ENCODE measurements at places on chromosomes 2 and 18.

DNA sequence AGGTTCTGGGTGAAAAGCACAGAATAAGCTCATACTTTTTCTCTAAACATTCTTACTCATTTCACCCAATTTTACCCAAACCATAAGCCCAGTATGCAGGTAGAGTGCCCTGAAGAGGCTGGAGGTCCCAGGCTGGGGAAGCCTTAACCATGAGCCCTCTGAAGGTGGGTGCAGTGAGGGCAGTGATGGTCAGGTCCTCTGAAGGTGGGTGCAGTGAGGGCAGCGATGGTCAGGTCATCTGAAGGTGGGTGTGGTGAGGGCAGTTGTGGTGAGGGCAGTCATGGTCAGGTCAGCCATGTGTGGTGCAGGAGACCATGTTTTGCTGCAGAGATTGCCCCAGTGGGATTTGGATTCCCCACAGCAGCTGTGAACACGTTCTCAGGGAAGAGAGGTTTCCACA lies 148.8 kb downstream of the SNTG2 start:
- no peak for DNase-seq

GRCh38 chr2:239772721-239773120 lies 252.4 kb downstream of the NDUFA10 start:
- no peak for DNase-seq

- no peak for DNase-seq
Measured at GRCh38 chr18:45525301-45525700, 90.0 kb upstream of the SLC14A2 start.

DNA sequence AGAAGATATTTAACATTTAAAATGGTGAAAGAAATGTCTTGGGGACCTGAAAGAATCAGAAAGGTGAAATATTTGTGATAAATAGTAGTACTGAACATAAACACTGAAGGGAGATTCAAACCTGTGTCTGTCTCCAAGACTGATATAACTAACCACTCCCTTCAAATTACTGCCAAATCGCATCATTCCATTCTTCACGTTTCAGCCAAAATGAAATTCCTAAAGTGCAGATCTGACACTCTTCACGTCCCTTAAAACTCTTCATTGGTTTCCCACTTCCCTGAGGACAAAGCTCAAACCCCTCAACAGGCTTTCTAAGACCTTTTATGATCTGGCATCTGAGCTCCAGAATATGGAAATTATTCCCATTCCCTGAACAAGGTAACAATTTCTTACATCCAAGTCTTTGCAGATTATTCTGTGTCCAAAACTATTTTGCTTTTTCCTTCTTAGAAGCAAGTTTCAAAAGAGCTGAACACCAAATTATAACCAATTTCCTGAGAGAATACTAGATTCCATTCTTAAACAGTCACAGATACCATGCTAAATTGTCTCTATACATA lies 18.9 kb downstream of the SLC8A1 start:
- no peak for DNase-seq

DNA sequence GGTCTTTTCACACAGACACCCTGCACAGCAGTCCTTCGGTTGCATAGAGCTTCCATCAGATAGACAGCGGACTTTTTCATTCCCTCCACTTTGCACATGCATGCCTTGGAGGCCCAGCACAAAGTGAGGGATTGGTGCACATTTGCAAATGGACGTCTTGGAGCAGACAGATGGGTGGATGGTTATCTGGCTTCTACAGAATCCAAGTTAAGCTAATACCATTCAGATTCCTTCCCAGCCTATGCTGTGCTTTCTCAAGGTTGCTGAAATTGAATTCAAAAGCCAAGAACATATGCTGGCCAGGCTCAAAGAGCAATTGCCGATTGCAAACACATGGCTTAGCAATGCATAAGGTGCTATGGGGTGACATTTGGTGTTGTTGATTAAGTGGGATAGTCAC lies 186.4 kb downstream of the VAPA start:
- DNase-seq: no peak

DNA sequence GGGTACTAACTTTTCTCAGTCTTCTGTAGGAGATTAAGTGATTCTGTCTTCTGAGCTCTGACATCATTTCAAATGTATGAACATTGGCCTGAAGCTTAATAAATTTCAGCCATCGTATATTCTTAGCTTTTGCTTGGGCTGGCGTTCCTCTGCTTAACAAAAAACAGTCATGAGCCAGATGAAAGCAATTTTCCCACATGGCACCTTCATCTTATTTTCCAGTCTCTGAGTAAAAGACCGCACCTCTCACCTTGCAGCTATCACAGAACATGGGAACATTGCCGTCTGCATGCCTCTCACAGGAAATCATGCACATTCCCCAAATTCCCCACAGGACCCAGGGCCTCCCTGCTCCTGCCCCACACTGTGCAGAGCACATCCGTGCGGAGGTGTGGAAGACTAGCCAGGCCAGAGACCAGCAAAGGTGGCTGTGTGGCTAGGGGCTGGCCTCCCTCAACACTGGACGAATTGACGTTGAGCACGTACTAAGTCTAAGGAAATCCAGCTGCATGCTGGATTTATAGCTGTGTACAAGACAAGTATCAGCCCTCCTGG lies 531.8 kb upstream of the ID2 start:
- DNase-seq: no peak

DNA sequence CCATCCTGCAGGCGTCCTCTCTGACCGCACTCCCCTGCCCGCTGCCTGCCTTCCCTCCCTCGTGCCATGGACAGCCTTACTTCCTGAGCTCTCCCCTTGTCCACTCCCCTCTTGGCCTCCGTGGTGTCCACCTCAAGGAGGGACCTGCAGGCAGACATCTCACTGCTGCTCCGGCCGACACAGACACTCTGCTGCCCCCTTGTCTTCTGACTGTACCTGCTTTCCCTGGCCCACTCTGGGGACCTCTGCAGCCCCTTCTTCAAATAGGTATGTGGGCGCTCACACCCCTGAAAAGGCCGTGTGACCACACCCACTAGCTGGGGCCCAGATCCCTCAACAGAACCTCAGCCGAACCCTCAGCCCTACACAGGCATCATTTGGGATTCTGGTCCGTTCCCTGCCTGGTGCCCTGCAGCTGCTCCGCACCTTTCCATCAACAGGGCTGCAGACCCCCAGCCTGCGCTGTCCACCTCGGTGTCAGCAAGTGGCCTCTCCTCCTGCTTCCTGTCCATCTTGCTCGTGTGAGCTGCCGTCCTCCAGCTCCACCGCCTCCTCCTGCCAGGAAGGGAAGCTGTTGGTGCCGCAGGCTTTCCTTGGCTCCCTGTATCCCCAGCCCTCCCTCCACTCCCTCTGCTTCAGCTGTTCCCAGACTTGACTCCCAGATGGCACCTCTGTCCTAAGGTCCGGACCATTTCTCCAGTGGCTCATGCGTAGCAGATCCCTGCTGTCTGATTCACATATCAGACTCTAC lies 94.1 kb downstream of the KLHL29 start:
- DNase-seq: no peak

GRCh38 chr2:235642446-235643098 lies 148.7 kb downstream of the AGAP1 start:
- DNase-seq: no peak

GRCh38 chr2:145715601-145716000 lies 1195.7 kb upstream of the ZEB2 start:
- DNase-seq: no peak

GRCh38 chr2:50875561-50875960 lies 156.4 kb downstream of the NRXN1 start:
- DNase-seq: no peak

- DNase-seq: no peak
Measured at GRCh38 chr2:139353874-139354273, 573.7 kb upstream of the NXPH2 start.

DNA sequence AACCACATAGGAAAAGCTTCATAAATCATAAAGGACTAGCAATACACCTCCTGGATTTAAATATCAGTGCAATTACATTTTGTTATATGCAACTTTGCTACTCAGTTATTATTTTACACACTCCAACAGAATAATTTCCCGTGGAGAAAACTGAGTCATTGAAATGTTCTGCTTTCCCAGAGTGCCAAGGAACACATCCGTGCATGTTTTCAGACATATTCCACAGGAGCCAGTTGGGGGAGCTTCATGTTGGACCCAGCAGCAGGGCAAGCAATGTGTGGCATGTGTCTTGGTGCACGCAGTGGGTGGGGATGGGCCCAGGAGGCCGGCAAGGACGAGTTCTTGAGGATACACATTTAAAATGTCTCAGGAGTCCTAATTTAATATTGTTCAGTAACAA lies 14.4 kb upstream of the SMIM21 start:
- DNase-seq: no peak

GRCh38 chr2:179898873-179899272 lies 37.5 kb upstream of the ZNF385B start:
- no peak for DNase-seq

DNA sequence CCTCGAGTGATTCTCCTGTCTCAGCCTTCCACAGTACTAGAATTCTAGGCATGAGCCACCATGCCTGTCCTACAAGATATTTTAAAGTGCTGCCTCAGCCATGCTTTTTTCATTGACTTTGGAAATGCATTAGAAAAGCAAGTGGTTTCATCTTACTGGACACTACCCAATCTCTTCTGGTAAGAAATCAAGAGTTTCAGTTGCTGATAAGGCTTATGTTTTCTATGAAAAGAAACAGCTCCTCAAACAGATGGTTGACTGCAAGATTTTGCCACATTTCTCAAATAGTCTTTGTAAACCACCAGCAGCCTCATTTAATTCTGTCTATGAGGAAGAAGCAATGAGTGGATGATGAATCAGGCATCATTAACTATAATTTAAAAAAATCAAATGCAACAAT lies 264.5 kb upstream of the LRP1B start:
- no peak for DNase-seq

GRCh38 chr2:139992078-139992477 lies 1211.9 kb upstream of the NXPH2 start:
- no peak for DNase-seq

DNA sequence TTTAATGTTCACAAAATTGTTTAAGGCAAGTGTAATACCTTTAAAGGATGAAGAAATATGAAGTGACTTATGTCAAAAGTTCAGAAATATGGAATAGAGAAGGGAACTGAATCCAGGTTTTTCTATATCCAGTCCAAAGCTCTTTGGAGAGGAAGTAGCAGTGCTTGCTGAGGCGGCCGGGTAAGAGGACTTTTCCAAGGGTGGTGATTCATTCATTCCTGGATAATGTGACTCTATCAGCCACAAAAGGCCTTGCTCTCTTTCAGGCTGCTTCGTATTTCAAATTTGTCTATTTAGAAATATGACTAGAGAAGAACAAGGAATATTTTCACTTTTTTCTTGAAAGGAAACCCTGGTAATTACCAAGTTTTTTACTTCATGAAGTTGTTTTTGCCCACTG lies 830.1 kb upstream of the ZEB2 start:
- DNase-seq: no peak

- DNase-seq: no peak
Measured at GRCh38 chr18:13606604-13607254, 119.6 kb downstream of the FAM210A start.

DNA sequence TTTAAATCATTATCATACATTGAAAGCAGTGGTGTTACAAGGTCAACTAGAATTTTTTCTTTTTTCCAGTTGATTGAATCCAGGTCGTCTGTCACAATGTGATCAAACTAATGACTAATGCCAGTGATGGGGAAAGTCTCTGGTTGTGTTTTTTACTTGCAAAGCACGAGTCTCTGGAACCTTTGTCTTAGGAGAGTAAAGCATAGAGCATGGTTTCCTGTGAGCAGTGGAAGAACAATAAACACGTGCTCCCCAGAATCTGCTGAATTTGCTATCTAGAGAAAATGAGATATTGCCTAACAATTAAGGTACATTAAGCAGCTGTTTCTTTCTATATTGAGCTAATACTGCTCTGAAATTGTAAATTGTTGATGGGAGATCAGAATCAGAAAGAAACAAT lies 1332.4 kb upstream of the TMEFF2 start:
- DNase-seq: no peak

DNA sequence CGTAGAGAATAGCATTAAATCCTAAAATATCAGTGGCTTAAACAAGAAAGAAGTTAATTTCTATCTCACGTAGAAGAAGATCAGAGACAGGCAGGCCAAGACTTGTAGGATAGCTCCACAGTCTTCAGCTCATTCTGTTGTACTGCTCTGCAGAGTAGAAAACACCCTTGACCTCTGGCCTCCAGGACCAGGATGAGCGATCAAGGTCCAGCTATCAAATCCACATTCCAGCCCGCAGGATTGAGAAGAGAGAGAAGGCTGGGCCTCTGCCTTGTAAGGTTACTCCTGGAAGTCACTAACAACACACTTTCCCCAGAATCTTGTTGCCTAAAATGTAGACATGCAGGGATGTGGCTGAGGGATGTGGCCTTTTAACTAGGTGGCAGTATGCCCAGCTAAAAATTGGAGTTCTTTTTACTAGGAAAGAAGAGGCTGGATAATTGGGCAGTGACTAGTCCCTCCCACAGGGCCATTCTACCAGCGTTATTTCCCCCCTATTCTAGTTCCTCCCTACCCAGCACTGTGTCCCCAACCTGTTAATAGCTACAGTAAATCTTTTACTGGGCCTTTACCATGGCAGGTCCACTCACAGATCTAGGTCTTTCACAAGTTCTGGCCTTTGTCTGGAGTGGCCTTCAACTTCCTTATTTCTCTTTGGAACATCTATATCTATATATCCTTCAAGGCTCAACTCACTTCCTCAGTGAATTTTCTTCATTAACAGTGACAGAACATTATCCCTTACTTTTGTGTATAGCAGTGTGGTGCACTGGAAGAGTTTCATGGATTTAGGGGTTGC lies 165.0 kb downstream of the DIS3L2 start:
- DNase-seq: no peak

DNA sequence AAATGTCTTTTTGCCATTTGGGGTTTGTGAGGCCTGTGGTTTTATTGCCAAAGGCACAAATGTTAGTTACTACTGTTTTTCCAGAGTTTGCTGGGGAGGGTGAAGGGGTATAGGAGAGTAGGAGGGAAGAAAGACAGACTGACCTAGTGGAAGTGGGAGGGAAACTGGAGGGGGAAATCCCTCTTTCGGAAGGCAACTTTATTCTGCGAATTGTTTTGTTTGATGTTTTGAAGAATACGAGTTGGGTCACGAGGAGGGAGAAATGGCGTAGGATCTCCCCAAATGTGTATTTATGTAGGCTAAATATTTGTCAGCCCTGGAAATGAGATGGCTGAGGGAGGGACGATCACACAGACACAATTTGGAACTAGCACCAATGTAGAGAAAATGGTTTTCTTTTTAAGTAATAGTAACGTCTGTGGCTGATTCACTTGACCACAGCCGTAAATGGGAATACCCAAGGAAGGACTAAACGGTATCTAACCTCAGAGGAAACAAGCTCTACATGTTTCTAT lies 172.3 kb downstream of the ICOS start:
- DNase-seq: no peak

DNA sequence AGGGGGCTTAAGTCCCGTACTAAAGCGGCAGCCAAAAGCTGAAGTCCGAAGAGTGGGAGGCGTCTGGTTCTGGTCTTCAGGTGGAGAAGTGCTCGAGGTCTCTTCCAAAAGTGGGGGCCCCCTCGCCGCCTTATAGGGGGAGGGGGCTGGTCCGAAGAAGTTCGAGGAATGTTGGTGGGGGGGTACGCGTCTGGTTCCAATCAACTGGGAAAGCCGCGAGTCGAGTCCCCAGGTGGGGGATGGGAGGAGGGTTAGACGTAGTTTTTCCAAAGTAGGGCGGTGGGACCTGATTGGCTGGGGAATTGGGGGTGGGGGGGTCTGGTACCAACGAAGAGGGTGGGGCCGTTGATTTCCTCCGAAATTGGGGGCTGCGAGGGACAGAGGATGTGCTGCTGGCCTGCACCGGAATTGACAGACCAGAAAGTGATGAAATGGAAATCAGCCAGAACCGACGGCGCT lies 594 bp downstream of the ITM2C start:
- DNase-seq: no peak

Data from stimulated activated CD8-positive, alpha-beta memory T cell treated with anti-CD3 and anti-CD28 coated beads, Interleukin-4, amount 100 ng/mL, for 1 hour (primary cell).